Natural killer cell (primary cell): ENCODE measurements at places on chromosomes 2 and 18. TPM values are rescaled to one million over a fixed set of nuclear protein-coding genes. Genes with fewer than 3 reads are reported as not detected.

SH3RF3 gene
- total RNA-seq = 0.61 TPM

GCKR gene
- total RNA-seq = not detected

PSMA8 gene
- total RNA-seq = not detected

HMSD gene
- not detected for total RNA-seq

CROCC2 gene
- total RNA-seq = not detected

PPIL3 gene
- total RNA-seq = 30.0 TPM
